ENCODE measurements at places on chromosomes 2 and 18.

DNA sequence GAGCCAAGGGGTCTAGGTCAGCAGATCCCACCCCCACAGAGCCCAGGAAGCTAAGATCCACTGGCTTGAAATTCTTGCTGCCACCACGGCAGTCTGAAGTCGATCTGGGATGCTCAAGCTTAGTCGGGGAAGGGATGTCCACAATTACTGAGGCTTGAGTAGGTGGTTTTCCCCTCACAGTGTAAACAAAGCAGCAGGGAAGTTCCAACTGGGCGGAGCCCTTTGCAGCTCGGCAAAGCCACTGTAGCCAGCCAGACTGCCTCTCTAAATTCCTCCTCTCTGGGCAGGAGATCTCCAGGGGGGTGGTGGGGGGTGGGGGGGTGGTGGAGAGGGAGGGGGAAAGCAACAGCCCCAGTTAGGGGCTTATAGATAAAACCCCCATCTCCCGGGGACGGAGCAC is 419.5 kb downstream of the NUP35 start:
- DNase-seq = no peak

DNA sequence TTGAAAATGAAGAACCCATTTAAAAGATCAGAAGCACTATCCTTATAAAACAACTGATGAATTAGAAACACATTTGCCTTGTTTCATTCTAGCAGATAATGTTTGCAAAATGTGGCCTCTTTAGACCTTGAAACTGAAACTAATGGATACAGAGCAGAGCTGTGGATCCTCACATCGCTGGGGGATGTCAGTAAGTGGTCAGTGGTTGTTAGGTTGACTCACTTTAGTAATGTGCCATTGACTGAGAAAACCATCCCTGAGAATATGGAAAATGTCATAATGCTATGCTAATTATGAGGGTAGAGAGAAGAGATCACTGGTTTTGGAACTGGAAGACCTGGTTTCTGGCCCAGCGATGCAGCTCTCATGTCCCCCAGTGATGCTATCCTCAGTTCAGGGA is 176.7 kb downstream of the MYO1B start:
- no peak for DNase-seq

DNA sequence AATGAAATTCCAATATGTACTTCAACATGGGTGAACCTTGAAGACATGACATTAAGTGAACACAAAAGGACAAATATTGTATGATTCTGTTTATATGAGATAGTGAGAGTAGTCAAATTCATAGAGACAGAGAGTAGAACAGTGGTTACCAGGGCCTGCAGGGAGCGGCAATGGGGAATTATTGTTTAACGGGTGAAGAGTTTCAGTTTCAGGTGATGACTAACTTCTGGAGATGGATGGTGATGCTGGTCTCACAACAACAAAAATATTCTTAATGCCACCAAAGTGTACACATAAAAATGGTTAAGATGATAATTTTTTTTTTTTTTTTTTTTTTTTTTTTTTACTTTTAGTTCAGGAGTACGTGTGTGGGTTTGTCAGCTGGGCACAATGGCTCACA is 109.4 kb upstream of the TMEM200C start:
- DNase-seq = no peak

DNA sequence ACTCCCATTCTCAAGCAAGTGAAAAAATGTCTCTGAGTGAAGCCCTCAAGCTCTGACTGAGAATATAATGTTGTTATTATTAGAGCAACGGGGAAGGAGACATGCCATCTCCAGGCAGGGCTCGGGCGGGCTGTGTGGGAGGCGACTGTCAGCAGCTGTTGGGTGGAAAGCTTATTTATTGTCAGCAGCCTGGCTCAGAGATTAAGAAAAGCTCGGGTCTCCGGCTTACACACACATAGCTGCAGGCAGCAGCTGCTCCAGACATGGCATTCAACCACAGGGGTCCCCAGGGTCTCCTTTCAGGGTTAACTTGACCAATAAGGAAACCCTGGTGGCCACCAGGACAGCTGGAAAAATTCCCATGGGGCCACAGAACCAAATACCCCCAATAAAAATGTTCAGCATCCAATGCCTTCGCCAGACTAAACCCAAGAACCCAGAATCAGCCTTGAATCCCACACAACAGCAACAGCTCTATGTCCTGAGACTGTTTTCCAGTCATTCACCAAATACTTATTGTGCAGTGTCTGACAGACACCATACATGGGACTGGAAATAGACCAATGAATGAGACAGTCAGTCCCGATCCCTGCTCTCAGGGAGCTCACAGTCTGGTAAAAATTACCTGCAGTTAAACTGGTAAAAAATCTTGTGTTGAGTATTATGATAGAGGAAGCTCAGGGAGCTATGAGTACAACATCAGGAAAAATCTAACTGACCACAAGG is 70.5 kb upstream of the RTN4 start:
- DNase-seq = no peak

DNA sequence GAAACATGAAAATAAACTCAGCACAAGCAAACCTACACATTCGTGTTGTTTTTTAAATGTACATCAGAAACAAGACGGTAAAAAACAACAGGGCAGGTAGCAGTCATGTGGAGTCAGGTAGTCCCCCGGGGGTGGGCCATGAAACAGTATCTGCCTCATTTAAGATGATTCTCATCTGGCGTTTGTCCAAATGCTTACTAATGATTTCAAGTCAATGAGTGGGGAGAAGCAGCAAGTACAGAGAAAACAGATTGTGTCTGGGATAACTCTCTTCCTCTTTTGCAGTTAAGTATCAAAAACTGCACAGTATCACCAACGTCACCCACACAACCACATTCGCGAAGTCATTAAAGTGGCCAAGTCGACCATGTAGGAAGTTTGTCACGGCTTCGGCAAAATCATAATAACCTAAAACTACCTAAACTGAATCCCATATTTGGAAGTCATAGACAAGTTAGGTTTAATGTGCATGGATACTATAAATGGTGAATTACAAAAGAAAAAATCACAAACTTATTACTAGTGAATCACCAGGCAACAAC is 1.3 kb downstream of the LAPTM4A start:
- DNase-seq = peak; percentile 51

DNA sequence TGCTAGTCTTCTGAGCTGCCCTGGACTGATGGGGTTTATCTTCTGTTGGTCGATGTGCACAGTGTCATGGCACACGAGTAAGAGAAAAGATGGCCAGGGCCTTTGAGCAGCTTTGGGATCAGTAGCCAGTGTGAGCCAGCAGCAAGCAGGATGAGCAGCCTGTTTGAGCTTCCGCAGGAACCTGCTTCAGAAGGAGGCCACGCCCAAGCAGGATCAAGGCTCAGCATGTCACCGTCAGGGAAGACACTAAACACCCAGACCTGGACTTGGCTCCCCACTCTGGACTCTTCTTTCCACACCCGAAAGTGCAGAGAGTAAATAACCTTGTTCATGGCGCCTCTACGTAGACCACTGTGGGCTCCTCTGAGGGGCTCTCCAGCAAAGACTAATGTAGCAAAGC is 25.2 kb upstream of the ASB1 start:
- no peak for DNase-seq

DNA sequence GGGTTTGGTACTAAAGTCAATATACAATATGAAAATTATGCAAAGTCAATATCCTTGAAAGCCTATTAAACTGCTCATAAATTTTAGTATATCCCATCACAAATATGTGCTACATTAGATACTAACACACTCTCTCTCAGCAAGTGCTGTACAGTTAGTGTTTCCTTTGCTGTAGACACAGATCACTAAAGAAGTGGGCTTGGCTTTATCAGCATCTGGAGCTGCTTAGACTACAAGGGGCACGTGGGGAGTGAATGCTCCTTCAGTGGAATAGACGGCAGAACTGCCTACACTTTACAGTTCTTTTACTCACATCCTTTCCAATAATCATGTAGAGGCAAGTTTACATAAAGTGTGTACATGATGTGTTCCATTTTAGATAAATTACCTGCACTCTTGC is 26.0 kb upstream of the EFEMP1 start:
- no peak for DNase-seq

- DNase-seq = no peak
Observed at GRCh38 chr2:174362949-174363348, 28.2 kb downstream of the SP9 start.

DNA sequence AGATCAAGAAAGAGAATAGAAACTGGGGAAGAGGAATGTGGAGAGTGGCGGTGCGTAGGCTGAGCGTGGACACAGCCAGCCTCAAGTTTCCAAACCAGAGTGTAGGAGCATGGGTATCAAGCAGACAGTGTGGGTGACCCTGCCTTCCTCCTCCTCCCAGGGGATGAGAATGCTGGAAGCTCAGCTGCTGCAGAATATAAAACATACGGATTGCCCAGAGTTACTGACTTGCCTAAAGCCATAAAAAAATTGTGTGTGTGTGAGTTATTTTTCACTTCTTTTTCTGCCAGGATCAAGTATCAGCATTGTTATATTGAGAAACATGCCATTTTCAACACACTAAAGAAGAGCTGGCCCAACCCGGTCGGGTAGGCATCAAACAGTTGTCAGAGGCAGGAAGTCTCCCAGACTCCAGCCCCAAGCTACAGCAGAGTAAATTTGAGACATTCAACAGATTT is 333.3 kb upstream of the ACVR2A start:
- no peak for DNase-seq

DNA sequence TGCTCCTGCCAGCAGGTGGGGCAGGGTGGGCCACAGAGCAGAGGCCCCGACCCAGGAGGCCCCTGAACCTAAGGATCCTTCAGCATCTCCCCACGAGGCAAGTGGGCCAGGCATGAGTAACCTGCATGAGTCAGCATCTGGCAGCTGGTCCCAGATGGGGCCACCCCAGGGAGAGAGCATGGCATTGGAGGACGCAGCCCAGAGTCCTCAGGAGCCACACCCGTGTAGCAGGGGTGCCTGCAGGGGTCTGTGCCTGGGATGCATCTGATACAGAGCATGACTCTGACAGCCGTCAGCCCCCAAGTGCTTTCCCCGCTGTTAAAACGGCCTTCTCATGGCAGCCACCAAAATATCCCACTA is 185.6 kb upstream of the SALL3 start:
- no peak for DNase-seq

- no peak for DNase-seq
Observed at GRCh38 chr2:104871972-104872865, 18.3 kb downstream of the POU3F3 start.

- DNase-seq = peak; percentile 34
Observed at GRCh38 chr2:126244937-126245336, 411.0 kb upstream of the GYPC start.

- no peak for DNase-seq
Observed at GRCh38 chr2:102110171-102110570, 32.4 kb upstream of the IL1R1 start.

GRCh38 chr18:46130061-46130460 is 25.9 kb downstream of the HAUS1 start:
- no peak for DNase-seq

DNA sequence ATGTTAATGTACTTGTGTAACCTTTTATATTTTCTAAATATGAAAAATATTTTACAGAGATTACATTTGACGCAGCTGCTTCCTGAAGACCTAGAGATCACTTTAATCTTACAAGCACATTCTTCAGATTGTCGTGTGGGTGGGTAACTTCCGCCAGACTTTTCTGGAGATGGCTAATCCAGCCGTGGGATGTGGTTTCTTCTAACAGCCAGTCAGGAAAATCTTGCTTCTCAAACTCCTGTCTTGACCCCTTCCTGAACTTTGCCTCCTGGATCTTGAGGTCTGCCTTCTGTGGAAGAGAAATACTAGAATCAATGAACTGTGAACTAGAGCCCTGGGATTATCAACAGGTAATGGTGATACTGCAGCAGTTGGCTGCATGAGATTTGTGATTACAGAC is 401.6 kb upstream of the TNP1 start:
- peak; percentile 66 for DNase-seq

DNA sequence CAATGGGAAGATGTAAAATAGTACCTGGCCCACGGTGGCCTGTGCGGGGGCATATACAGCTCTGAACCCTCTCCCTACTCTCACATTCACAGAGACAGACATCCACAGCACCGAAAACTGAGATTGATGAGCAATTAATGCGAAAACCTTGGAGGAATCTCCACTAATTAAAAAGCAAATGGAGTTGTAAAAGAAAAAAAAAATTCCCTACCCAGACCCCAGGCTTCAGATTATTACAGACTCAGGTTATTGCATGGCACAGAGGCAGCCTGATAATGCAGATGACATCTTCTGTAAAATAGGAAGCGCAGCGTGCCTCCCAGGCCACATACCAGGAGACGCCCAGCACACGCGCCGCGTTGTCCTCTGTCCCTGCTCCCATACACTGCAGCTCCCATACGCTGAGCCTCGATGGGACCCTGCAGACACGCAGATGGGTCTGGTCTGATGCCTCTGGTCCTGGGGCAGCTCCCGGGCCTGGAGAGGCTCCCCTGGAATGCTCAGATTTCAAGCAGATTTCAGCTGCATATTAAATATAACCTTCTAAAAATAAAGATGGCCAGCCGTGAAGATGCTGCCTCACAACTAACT is 496.1 kb upstream of the MYT1L start:
- DNase-seq = no peak

DNA sequence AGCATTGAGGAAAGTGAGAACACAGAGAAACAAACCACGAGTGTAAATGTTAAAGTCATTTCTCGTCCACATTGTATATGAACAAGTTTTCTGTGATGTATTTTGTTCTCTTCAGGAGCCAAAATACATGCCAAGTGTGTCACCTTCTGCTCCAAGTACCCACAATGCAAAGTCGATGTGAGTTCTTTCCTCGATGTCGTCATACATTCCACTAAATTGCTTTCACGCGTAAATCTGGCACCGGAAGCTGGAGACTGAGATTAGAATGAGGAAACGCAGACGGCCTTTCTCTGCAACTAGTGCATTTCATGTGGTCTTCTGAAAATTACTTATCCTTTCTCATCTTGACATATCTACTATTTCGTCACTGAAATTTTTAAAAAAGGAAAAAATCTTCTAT is 118.5 kb upstream of the SALL3 start:
- DNase-seq = no peak

DNA sequence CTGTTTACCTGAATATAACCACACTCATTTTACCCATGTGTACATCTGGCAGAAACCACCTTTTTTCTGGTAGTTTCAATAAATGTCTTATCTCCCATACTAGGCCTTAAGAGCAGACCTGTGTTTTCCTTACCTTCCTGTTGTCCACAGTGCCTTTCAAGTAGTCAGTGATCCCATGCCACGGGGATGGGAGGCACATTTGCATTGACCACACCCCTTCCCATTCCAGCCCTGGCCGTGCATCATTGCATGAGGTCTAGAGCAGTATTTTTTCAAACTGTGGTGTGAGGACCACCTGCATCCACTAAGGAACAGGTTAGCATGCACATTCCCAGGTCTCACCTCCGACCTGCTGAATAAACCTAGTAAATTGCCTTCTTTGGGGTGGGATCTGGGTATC is 165.2 kb upstream of the FOSL2 start:
- no peak for DNase-seq

- DNase-seq = no peak
Observed at GRCh38 chr2:69645031-69645431, 1.5 kb upstream of the AAK1 start.

DNA sequence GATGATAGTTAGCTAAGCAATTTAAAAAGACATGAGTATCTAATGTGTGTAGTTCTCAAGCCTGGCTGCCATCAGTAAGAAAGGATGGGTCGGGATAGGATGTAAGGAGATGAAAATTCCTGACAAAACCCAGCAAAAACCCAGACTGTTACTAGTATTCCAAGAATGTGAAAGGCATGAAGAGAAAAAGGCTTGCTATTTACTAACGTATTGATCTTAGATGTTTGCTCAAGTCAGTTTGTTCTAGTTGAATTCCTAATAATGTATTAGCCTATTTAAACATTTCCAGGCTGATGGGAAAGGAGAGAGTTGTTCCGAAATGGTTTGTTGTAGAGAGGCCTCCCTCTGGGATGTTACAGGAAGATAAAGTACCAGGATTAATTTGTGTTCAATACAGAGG is 88.2 kb downstream of the ZNF532 start:
- DNase-seq = no peak

Measured in kidney capillary endothelial cell (primary cell).